ENCODE measurements at places on chromosomes 2 and 18. TPM values are rescaled to one million over a fixed set of nuclear protein-coding genes. Genes with fewer than 3 reads are reported as not detected.

- DNase-seq, result no peak
These were observed 59.3 kb downstream of the ARHGEF33 start for GRCh38 chr2:38948995-38949394.

GRCh38 chr2:210667711-210668110 is 111.3 kb downstream of the CPS1 start:
- DNase-seq, result no peak

- peak; percentile 93 for DNase-seq
These were observed 80.9 kb downstream of the ASAP2 start for GRCh38 chr2:9287400-9288045.

- DNase-seq, result no peak
These were observed 75.7 kb downstream of the DOCK10 start for GRCh38 chr2:224966613-224967012.

The LRPPRC gene
- 105 TPM for total RNA-seq

DNA sequence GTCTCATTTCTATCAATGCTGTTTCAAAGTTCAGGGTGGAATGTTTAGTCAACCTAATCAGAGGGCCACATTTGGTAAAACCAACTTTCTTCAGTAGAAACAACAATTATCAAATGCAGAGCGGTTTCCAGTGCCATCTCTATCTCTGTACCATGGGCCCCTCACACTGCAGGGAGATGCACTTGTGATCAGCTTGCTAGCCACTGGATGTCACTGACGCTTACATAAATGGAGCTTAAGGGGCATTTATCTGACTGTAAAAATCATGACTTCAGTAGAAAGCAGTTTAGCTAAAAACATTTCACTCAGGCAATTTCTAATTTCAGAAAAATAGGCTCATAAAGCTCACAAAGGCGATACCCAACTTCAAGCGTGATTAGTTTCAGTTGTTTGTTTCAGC is 678.0 kb downstream of the ZEB2 start:
- DNase-seq, result no peak

The LRP2 gene
- not detected for total RNA-seq

DNA sequence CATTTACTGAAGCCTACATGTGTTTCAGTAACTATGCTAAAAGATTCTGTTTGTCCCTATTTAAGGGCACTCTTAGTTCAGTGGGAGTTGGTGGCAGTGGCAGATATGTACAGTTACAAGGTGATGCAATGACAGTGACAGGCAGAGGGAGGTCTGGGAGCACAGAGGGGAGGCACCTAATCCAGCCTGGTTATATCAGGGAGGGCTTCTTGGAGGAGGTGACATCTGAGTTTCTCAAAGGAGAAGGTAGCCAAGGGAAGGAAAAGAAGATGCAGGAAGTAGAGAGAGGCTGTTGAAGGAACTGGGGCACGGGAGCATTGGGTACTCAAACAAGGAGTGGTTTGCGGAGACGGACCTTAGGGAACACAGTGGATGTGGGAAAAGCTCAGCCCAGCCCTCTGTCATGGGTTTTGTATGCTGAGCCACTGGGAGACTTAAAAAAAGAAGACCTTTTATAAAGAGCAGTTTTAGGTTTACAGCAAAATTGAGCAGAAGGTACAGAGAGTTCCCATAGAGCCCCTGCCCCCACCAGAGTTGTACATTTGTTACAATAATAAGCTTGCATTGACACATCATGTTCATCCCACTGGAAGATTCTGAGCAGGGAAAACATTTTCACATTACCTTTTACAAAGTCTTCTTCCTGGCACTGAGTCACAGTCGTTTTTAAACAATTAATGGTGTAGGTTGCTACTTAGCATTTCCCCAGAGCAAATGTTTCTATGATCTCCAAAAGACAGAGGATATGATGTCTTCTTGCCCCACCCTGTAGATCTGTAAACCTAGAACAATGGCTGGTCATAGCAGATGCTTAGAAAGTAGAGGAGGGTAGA is 83.0 kb upstream of the TAF1B start:
- DNase-seq, result no peak

The HRH4 gene
- total RNA-seq, result 0.16 TPM

DNA sequence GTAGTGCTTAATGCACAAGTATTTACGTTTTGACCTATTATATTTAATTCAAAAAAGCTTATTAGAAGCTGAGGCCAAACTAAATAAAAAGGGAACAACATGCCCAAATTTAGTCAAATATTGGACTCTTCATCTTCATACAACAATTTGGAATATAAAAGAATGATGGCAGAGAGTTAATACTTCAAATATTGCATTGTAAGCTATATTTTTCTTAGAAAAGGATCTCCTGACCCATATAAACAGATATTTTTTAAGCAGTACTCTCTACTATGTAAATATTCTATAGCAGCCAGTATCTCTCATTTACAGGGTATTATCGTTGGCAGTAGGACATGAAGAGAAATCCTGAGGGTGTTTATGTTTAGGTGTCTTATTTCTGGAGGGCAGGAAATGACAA is 531.2 kb downstream of the NYAP2 start:
- DNase-seq, result no peak

The PRADC1 gene
- 30.0 TPM for total RNA-seq

GRCh38 chr18:78984941-78985784 is 5.5 kb downstream of the SALL3 start:
- no peak for DNase-seq

GRCh38 chr18:8627107-8627472 is 17.9 kb downstream of the RAB12 start:
- DNase-seq, result no peak

DNA sequence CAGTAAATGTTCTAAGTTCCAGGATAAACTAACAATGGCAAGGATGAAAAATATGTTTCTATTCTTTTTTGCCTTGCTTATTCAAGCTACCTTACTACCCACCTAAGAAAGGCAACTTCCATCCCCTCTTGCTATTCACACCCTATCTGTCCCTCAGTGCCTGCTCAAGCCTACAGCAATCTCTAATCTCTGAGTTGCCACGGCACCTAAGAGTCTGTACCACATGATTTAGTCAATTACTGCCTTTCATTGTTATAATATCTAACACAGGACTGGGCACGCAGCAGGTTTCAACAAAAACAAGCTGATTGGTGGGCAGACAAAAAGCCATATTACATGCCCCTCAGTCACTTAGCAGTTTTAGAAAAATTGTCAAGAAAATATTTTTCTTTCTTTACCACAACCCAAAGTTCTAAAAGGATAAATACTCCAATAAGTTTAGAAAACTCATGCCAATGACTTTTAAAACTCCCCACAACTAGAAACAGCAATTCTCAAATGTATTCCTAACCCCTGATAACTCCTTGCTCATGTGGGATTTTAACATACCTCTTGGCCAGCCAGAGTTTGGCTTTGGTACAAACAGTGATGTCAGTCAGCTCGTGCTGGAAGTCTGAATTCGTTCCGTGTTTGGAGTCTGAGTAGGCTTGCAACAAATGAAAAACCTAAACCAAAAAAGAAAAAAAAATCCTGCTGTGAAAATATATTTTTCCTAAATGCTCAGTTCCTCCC is 117.3 kb upstream of the ZFP36L2 start:
- peak; percentile 78 for DNase-seq

GRCh38 chr2:29497375-29497774 is 382.2 kb downstream of the CLIP4 start:
- DNase-seq, result no peak

- no peak for DNase-seq
These were observed 21.7 kb downstream of the COX7A2L start for GRCh38 chr2:42339191-42339912.

DNA sequence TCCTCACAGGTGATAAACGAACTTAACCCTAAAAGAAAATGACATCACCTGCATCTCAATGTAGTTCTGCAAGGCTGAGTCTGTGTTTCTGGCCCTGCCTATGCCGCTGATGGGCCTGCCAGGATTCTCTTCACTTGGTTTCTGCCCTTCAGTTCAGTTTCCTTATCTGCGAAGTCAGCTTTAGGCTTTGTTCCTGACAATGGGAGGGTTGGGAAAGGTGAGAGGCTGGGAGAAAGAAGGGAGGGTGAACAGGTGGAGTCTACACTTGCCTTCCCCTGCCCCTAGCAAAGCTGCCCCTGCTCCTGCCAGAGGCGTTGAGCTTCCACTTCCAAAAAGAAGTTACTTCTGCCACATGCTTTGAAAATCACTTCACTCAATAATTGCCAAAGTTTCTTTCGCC is 124.0 kb upstream of the APCDD1 start:
- no peak for DNase-seq

DNA sequence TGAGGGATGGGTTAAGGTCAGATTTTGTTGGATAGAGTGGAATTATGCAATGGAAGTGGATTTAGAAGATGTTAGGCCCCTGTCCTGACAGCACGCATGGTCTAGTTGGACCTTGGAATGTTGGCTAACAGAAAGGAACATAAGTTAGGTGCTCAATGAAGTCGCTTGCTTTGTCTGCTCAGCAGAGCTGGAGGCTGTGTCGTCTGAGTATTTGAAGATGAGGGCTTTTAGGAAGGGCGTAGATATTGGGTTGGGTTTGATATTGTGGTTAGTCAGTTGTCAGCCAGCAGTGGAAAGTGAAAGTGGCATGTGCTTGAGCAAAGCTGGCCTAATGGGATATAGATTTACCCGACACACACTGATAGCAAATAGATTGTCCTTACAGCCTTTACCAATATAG is 239.3 kb downstream of the PRKCE start:
- DNase-seq, result no peak

The MROH2A gene
- total RNA-seq, result not detected

GRCh38 chr2:99836690-99837605 is 305.4 kb downstream of the AFF3 start:
- no peak for DNase-seq

DNA sequence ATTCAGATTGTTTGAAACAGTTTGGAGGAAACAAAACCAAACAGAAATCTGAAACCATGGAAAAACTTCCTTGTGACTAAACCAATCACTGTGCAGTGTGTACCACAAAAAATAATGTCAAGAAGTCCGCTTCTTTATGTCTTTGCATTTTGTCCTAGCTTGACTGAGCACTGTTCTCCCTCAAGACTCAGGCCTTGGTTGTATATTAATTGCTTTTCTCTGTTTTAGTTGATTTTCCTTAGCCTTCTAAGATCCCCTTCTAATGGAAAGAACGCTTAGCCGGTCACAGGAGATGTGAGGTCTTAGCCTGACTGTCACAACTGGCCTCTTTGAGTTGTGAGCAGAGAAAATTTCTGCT is 56.6 kb downstream of the LCLAT1 start:
- DNase-seq, result no peak

DNA sequence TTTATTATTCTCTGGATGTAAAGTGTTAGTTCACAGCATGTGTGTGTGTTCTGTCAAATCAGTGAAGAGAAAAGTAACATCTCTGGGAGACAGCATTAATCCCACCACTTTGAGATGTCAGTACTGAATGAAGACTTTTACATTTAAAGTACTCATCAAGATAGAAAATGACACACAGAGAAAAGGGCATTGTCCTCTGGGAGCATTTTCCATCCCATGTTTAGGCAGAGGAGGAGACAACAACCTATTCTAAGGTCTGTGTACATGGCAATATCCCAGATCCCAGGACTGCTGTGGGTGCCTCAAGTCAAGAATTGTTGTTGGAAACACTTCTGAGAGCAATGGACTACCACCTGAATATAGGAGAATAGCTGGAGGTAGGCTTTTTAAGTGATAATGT is 201.5 kb downstream of the PPP1R1C start:
- DNase-seq, result no peak

- DNase-seq, result no peak
These were observed 498.5 kb upstream of the SETBP1 start for GRCh38 chr18:44181951-44182747.

- no peak for DNase-seq
These were observed 563.1 kb upstream of the LINC00305 start for GRCh38 chr18:64712035-64712434.

GRCh38 chr2:160555420-160556071 is 61.9 kb upstream of the RBMS1 start:
- DNase-seq, result no peak
